Myocyte (in vitro differentiated cells): ENCODE measurements at places on chromosomes 1 and 21. TPM values are rescaled to one million over a fixed set of nuclear protein-coding genes. Genes with fewer than 3 reads are reported as not detected.
A peak's percentile ranks its signal among the peaks of the same experiment; 100 is the strongest.

The UMODL1 gene
- not detected in 2 replicates for total RNA-seq

The MCOLN2 gene
- 0.48 TPM in 1 of 2 replicates, not detected in the other for total RNA-seq

The MAP3K7CL gene
- 57.4 and 115 TPM in 2 replicates for total RNA-seq

The KCNN3 gene
- total RNA-seq, result 30.8 and 41.3 TPM in 2 replicates

The COL9A2 gene
- 0.24 and 0.94 TPM in 2 replicates for total RNA-seq

The NECTIN4 gene
- 0.16 TPM in 1 of 2 replicates, not detected in the other for total RNA-seq

The NPHS2 gene
- total RNA-seq, result not detected in 2 replicates

GRCh38 chr1:240405751-240406150 lies 206.2 kb downstream of the GREM2 start:
- no peak for DNase-seq

- DNase-seq, result no peak
Observed at GRCh38 chr1:19096036-19096833, 113.8 kb downstream of the UBR4 start.

GRCh38 chr1:73096841-73097240 lies 814.5 kb upstream of the NEGR1 start:
- DNase-seq, result no peak

GRCh38 chr1:65260851-65261473 lies 48.4 kb upstream of the DNAJC6 start:
- peak; percentile 71 for DNase-seq

GRCh38 chr1:81179242-81179641 lies 621.5 kb upstream of the ADGRL2 start:
- no peak for DNase-seq

DNA sequence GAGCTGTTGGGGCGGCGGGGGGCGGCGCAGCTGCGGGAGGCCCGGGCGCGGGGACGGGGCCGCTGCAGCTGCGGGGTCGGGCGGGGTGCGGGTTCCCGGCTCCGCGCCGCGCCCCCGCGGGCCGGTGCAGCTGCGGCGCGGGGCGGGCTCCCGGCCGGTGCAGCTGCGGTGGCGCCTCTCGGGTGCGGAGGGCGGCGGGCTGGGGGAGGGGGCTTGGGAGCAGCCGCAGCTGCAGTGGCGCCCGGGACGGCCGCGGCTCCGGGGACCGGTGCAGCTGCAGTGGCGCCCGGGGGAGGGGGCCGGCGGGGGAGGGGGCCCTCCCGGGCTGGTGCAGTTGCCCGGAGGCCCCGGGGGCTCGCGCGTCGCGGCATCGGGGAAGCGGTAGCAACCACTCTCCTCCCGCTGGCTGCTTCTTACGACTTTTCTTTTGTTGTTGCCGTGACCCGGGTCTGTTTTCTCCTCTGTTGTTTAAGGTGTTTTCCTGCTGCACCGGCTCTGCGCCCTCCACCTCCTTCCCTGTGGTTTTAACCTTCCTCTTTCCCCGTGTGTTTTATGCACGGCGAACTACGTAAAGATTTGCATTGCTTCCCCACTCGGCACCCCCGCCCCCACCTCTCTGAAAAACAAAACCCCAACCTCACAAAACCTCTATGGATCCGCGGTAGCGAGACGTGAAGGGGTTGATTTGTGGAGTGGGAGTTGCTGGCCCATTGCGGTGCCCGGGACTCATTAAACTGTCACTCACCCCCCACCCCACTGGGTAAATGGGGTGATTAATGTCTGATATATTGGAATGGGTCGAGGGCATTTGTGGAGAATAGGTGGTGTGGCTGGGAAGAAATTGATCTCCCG lies 1.7 kb upstream of the ZBTB18 start:
- peak; percentile 64 for DNase-seq

GRCh38 chr1:24047110-24047477 lies 64.8 kb downstream of the MYOM3 start:
- DNase-seq, result peak; percentile 98

DNA sequence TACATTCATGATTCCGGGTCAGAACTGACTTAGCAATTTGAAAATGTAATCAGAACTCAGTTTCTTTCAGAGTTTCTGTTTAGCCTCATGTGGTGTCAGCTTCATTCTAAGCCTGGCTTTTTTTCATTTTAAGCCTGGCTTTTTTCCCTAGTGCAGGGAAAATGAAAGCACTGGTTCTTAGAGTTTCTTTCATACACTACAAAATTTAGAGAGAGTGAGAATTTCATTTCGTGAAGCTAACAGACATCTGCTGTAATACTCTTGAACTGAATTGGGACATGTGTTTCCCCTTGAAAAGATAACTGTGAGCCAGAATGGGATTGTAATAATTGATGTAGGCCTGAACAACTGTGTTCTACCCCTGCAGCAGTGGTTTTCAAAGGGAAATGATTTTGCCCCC lies 95.3 kb upstream of the KIAA0040 start:
- no peak for DNase-seq

DNA sequence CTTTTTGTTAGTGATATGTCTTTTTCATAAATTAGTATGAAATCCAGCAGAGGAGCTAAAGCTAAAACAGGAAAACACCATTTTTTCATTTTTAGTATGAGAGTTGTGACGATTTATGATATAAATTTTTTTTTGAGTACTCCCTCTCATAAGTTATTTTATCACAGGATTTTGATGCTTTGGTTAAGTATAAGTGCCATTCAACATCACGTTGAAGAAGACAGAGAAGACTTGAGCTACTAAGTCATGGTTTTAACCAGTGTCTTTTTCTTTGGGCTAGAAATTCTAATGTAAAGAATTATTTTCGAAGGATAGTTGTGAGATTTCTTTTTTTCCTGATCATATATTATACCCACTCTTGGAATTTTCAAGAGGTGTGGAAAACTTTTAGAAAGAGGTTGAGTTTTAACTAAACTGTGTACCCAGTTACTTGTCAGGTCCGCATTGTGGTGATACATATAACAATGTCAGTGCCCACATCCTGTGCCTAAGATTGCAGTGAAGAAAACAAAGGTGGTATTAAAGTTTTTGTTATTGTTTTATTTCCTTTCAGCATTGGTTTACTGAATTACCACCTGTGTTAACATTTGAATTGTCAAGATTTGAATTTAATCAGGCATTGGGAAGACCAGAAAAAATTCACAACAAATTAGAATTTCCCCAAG lies 93.8 kb downstream of the USP25 start:
- no peak for DNase-seq

DNA sequence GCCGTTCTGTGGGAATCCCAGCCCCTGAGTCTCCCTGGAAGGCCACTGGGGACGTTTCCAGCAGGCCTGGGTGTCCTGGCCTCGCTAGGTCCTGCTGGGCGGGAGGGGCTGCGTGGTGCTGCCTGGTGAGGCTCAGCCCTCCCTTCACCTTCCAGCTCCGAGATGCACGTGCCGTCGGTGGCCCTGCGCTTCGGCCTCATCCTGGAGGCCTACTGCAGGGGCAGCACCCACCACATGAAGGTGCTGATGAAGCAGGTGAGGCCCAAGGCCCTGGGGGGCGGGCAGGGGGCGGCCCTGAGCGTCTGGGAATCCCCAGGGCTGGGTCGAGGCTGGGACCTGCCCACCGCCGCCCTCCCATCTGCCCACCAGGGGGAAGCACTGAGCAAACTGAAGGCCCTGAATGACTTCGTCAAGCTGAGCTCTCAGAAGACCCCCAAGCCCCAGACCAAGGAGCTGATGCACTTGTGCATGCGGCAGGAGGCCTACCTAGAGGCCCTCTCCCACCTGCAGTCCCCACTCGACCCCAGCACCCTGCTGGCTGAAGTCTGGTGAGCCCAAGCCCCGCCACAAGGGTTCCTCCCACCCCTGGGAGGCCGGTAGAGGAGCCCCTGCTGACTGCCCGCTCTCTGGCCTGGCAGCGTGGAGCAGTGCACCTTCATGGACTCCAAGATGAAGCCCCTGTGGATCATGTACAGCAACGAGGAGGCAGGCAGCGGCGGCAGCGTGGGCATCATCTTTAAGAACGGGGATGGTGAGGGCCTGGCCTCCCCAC lies 70.3 kb downstream of the PIK3CD start:
- DNase-seq, result no peak

- no peak for DNase-seq
Observed at GRCh38 chr21:33162436-33162951, 67.2 kb upstream of the IFNAR2 start.
